ENCODE measurements at places on chromosomes 5 and 9. TPM values are rescaled to one million over a fixed set of nuclear protein-coding genes. Genes with fewer than 3 reads are reported as not detected.

GRCh38 chr5:33330992-33331391 lies 109.8 kb upstream of the TARS1 start:
- no peak for DNase-seq

- DNase-seq, result peak; percentile 81
These were observed 53.0 kb downstream of the CDC14B start for GRCh38 chr9:96566498-96567202.

- no peak for DNase-seq
These were observed 91.1 kb upstream of the STARD4 start for GRCh38 chr5:111603446-111603827.

The TMEM252 gene
- total RNA-seq, result not detected

DNA sequence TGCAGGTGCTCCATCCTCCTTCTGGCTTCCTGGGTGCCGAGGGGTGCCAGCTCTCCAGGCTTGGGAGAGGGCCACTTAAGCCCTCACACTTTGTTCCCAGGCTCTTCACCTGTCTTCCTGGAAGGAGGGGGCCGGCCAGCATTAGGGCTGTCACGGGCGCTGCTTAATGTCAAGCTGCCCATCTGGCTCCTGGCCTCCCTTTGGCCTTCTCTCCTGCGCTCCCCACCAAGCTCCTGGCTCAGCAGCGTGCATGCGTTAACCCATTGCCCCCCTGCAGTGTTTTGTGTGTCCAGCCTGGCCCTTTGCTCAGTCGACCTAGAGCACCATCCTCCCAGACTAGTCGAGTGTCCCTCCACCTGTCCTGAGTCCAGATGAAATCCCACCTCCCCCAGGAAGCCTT lies 21.3 kb downstream of the NTNG2 start:
- DNase-seq, result no peak

The ANKRD18A gene
- total RNA-seq, result 5.0 TPM

DNA sequence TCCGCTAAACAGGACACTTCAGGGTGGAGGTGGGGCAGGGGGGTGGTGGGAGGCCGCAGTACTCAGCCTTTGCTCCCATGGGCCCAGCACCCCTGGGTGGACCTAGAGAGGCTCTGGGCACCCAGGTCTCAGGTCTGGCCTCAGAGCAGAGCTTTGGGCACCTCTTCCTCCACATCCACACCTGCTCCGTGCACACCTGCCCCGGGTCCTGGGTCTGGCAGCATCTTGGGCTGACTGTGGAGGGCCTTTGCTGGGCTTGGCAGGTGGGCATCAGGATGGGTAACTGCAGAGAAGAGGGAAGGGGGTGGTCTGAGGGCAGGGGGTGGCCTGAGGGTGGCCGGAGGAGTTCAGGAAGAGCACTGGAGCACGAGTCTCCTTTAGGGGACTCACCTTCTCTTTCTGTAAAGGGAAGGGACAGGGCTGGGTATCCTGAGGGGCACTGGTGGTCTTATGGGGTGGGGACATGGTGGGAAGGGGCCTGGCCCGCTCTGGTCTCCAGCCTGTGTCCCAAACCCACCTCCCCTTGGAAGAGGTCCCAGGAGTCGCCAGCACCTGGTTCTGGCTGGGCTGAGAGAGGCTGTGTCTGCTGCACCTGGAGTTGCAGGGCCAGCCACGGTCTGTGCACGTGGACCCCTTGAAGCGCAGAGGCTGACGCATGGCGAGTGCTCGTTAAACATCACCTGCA lies 106.7 kb upstream of the IER5L start:
- DNase-seq, result no peak

- no peak for DNase-seq
These were observed 25.0 kb upstream of the MRPS30 start for GRCh38 chr5:44783634-44784315.

GRCh38 chr5:139296862-139297326 lies 3.4 kb downstream of the MATR3 start:
- no peak for DNase-seq

- DNase-seq, result peak; percentile 69
These were observed 21.7 kb upstream of the SYNPO start for GRCh38 chr5:150618588-150619281.

The ICE1 gene
- 15.7 TPM for total RNA-seq

The SCGB3A2 gene
- not detected for total RNA-seq

The NR5A1 gene
- total RNA-seq, result not detected

GRCh38 chr9:2810420-2811075 lies 33.3 kb downstream of the PUM3 start:
- DNase-seq, result no peak

- no peak for DNase-seq
These were observed 29.3 kb downstream of the PPIC start for GRCh38 chr5:123007182-123007581.

The ZNF618 gene
- 4.0 TPM for total RNA-seq

The GARIN3 gene
- not detected for total RNA-seq

The MTX3 gene
- 12.2 TPM for total RNA-seq

- no peak for DNase-seq
These were observed 637.2 kb upstream of the GRAMD2B start for GRCh38 chr5:125786021-125786420.

DNA sequence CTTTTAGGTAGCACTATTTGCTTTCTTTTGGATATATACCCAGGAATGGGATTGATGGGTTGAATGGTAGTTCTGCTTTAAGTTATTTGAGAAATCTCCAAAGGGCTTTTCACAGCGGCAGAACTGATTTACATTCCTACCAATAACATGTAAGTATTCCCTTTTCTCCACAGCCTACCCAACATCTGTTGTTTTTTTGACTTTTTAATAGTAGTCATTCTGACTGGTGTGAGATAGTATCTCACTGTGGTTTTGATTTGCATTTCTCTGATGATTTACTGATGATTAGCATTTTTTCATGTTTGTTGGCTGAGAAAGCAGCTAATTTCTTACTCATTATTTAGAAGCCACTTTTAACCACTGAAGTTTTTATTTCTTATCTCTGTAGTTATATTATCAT lies 221.1 kb upstream of the ACTBL2 start:
- DNase-seq, result no peak

- no peak for DNase-seq
These were observed 20.1 kb upstream of the NIM1K start for GRCh38 chr5:43171926-43172325.

The FIBCD1 gene
- total RNA-seq, result 2.2 TPM

- DNase-seq, result no peak
These were observed 137.5 kb downstream of the RGS3 start for GRCh38 chr9:113600871-113601614.

DNA sequence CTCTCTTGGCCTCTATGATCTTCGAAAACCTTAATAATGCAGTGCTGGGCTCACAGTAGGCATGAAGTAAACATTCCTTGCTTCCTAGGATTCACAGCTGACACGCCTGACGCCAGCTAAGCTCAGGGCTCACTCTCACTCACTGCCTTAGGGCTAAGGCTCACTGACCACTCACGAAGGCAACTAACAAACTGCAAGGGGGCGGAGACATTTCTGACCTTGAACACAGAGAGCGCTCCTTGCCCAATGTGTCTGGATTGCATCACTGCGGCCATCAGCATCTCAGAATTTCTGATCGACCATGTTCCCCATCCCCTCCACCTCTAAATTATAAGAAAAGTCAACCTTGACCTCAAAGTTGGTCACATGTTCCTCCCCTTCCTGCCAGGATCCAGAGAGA lies 372.6 kb downstream of the EBF1 start:
- DNase-seq, result no peak

DNA sequence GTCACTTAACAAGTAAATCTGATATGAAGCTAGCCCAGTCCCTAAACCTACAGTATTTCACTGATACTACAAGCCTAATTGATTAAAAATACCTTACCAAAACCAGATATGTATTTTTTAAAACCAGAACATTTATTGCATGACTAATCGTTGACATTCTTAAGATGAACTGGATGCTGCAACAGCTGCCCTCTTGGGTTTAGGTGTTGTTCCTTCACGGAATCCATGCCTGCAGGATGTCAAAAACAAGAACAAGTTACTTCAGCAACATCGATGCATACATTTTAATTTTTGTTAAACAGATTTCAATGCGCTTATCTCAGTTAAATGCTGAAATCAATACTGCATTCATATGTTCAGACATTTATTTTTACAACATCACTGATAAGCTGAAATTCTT lies 2.7 kb downstream of the RPL37 start:
- no peak for DNase-seq

- no peak for DNase-seq
These were observed 563.9 kb upstream of the TLE4 start for GRCh38 chr9:79007701-79008483.

The RNF183 gene
- not detected for total RNA-seq

DNA sequence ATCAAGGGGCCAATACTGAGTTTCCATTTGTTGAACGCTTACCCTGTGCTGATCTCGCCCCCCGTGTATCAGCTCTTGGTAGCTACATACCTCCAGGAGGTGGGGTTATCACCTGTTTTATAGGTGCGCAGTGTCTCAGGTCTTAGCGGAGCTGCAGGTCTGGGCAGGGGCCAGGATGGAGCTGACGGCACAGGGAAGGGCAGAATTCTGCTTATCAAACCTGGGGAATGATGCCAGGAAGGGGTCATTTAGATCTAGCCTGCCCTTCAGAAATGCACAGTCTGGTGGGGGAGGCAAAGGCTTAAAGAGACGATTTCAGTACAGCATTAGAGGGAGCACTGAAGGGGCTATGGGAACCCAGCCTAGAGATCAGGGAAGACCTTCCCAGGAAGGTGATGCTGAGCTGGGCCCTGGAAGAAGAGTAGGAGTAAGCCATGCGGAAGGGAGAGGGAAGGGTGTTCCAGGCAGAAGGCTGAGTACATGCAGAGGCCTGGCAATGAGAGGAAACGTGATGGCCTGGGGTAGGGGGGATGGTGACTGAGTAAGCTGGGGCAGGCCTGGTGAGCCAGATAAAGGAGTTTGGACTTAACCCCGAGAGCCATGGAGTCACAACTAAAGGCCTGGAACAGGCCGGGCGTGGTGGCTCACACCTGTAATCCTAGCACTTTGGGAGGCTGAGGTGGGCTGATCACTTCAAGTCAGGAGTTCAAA lies 31.5 kb downstream of the OLFML2A start:
- DNase-seq, result peak; percentile 9
